Sigmoid colon (tissue), 7 donors: ENCODE measurements at places on chromosomes 16 and 17. TPM values are rescaled to one million over a fixed set of nuclear protein-coding genes. Genes with fewer than 3 reads are reported as not detected.

- DNase-seq, result no peak
Observed at GRCh38 chr17:28042721-28043291, 329 bp downstream of the NLK start.

DNA sequence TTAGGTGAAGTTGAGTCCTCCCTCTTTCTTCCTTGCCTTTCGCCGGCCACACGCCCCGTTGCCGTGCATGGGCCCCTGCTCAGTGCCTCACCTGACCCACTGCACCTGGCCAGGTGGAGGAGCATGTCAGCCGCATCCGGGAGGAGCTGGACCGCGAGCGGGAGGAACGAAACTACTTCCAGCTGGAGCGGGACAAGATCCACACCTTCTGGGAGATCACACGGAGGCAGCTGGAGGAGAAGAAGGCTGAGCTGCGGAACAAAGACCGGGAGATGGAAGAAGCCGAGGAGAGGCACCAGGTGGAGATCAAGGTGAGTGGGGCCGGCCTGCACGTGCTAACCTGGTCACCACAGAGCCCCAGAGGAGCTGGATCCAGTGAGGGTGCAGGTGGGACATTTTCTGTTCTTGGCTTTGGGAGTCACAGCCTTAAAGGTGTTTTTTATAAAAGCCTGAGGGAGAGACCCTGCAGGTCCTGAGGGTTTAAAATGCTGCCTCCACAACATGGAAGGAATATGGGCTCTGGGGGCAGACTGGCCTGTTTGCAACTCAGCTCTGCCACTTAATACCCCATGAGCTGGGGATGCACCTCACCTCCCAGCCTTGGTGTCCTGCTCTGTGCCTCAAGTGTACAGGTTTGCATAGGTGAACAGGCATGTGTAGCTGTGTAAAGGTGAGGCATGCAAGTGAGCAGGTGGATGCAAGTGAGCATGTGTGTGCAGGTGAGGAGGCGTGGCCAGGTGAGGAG, 12.1 kb upstream of the DBNDD1 start:
- no peak for DNase-seq

DNA sequence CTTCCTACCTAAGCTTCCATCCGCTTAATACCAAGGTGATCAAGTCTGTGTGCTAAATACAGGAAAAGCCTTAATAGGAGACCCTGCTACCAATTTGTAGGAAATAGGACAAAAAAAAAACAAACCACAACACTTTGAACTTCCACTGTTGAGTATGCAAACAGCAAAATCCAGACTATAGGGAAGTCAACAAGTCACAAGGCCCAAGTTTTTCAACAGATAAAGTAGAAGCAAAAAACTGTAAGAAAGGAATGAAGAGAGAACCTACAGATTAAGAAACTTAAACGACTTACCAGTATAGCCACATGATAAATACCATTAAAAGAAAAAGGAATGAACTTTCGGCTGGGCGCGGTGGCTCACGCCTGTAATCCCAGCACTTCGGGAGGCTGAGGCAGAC, 7.4 kb downstream of the USP22 start:
- no peak for DNase-seq

- DNase-seq, result no peak
Observed at GRCh38 chr16:72099377-72099818, 5.8 kb downstream of the DHX38 start.

- DNase-seq, result no peak
Observed at GRCh38 chr16:52405441-52405840, 141.5 kb downstream of the TOX3 start.

DNA sequence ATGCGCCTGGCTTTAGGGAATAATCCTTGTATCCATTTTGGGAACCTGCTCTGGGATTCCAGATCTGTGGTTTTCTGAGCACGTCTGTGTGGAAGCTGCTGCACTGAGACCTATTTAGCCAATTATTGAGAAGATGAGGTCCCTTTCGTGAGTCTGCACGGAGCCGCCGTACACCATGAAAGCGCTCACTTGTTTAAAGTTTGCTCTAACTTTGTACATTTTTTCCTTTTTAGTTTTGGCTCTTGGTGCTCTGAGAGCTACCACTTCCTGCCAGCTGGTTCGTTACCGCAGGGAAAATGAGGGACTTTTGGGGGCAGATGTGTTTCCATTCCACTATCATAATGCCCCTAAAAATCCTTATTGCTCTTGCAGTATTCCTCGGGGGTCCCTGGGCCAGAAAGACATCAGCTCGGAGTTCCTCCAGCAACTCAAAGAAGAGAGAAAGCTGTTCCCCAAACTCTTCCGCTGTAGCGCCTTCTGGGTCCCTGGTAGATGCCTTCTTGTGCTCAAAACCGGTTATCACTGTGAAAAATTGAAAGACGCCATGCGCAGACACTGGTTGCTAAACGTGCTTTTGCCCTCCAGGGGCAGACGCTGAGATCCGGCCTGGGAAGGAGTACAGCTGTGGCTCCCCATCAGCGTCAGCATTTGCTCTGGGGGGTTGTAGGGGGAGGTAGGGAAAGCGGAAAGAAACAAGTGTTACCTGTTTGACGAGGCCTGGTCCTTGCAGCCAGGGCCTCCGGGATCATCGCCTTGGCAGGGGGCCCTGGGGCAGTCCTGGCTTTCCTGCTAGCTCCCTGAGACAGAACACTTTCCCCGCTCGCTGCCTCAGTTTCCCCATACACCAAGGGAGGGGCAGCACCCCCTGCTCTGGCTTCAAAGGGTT, 238.1 kb downstream of the MRTFB start:
- DNase-seq, result no peak

AIPL1 gene
- not detected for total RNA-seq

IL34 gene
- total RNA-seq, result 3.6 TPM

OR1A1 gene
- total RNA-seq, result not detected
